ENCODE measurements at places on chromosomes 5 and 9.

DNA sequence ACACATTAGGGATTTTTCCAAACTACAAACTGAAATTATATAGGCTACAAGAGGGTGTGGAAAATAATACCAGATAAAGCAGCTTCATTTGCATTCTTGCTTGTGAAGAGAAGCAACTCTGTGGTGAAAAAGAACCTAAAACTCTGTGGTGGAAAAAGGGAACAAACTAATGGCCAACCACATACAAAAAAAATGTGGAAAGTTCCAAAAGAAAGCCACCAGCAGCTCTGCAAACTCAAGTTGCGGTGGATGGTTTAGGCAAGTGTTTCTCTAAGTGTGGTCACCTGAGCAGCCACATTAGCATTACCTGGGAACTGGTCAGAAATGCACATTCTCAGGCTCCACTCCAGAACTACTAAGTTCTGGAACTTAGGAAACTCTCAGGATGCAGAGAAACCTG is 586.4 kb downstream of the ACTL7B start:
- DNase-seq, result no peak

DNA sequence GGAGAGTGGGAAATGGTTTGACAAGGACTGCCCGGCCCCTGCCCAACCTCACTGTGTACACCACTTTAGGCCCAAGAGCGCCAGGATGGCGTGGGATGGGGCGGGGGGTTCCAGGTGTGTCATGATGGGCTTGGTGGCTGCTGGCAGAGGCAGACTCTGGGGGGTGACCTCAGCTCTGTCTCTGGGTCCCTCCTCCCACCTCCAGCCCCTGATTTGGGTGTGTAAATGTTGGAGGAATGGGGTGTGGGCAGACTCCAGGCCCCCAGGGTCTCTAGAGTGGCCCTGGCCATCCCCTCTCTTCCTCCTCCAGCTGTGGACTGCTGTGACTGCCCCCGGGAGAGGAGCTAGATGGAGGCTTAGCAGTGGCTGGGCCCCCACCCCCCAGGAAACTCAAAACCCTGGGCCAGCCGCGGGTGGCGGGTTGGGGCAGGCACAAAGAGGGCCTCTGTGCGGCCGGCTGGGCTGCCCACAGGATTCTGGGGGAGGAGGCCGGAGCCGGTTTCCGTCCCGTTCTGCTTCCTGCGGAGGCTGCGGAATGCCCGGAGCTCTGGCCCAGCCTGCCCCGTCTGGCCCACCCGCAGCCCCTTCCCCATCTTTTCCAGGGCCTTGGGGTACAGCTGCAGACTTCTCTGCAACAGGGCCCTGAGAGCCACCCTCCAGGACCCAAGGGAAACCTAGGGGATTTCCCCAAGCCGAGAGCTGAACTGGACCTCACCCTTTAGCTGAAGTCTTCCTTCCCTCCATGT is 23.1 kb downstream of the CXXC5 start:
- DNase-seq, result no peak

DNA sequence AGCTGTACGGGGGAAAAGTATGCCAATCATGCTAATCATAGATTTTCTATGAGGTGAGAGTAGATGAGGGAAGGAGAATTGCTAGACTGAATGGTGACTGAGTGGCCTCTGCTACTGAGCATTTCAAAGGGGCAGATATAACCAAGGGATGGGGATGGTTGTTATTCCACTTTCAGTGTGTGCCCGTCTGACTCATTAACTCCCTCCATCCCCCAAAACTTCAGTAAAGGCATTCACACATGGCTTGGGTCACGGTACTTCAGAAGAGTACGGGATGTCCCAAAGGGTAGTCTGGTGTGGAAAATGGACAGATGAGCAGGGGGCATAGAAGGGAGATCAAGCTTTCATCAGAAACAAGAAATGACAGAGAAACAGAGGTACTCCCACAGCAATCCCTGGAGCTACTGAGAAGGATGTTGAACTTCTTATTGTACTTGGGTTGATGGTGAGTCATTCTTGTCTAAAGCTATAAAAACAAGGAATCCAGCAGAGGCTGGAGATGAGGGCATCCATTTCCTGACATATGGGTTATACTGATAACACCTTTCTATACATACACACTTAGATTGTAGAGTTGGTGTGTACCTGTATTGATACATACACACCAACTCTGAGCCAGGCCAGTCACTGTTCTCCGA is 8.9 kb upstream of the TLE4 start:
- DNase-seq, result no peak

- no peak for DNase-seq
These were observed 84.0 kb downstream of the MARCHF11 start for GRCh38 chr5:16095612-16096011.
